ENCODE measurements at places on chromosomes 13 and 19.

DNA sequence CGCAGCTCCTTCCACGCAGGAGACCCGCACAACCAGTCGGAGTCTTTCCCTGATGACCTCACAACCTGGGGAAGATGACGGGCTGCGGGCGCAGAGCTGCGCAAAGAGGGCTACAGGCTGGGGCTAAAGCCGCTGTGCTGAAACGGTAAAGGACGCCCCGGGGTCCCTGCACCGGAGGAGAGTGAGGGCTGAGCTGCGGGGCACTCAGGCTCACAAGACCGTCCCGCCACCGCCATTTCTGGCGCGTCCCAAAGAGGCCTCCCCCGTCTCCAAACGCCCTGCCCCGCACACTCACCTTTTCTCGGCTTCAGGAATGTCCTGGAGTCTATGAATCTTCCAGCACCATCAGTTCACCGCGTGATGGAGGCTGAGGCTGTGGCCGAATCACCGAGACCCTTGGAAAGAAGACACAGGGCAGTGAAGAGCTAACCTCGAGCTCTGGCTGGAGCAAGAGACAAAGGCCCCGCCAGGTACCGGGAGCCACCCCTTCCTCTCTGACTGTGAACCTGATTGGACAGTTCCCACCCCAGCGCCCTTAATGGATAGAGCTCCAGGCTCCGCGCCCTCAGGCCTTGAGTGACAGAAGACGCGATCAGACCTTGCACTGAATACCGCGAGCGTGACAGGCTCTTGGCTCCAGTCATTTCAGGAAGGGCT is 41.8 kb upstream of the ZNF429 start:
- DNase-seq = peak; percentile 60

DNA sequence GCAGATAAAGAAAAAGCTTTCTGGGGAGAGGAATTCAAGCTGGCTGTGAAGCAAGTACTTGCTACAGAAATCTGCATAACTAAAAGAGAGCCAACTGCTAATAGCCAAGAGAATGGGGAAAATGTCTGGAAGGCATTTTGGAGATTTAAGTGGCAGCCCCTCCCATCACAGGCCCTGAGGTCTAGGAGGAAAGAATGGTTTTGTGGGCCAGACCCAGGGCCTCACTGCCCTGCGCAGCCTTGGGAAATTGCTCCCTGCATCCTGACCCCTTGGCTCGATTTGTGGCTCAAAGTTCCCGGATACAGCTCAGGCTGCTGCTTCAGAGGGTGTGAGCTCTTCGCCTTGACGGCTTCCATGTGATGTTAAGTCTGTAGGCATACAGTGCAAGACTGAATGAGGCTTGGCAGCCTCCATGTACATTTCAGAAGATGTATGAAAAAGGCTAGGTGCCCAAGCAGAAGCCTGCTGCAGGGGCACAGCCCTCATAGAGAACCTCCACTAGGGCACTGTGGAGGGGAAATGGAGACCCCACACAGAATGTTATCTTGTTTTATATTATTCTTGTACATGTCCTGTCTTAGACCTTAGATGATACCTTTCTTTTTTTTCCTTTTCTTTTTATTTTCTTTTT is 34.4 kb downstream of the MZT1 start:
- no peak for DNase-seq

- no peak for DNase-seq
These were observed 52.7 kb downstream of the SIPA1L3 start for GRCh38 chr19:37959665-37960114.

DNA sequence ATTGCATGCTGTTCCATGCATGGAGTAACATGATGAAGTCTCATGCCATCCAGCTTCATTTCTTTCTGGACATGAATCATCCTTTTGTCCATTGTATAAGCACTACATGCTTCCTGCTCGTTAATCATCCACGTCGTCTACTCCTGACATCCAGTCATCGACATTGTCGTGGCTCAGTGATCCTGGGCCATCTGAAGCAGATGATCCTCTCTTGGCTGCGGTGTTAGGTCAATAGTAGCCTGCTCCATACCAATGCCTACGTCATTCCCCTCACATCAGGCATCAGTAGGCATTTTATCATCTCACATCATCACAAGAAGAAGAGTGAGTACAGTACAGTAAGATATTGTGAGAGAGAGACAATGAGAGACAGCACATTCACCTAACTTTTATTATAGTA is 7.9 kb upstream of the MYO16 start:
- DNase-seq = no peak

GRCh38 chr13:74464670-74465069 is 330.5 kb upstream of the KLF12 start:
- no peak for DNase-seq

GRCh38 chr19:39533791-39534190 is 1.1 kb upstream of the EID2B start:
- DNase-seq = no peak

DNA sequence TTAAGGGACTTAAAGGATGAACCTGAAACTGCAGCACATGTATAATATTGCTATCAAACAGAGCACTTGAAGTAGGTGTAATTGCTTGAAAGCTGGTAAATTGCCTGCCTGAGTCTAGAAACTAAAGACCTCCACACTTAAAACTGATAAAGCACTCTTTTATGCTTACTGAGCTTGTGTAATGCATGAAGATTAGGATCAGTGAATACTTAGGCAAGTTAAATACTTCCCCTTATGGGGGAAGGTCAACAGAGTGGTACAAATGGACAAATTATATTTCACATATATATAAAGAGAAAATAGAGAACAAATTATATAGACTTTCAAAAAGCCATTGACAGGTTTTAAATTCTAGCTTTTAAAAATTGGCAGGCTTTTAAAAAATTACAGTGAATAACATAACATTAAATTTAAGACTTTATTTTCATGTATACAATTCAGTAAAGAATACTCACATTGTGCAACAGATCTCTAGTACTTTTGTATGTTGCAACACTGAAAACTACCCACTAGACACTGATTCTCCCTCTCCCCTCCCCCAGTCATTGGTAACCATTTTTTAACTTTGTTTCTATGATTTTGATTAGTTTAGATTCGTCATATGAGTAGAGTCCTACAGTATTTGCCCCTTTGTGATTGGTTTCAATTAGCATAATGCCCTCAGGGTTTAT is 23.9 kb downstream of the PIBF1 start:
- DNase-seq = no peak

Data from RWPE1 (cell line).